Cortex of kidney (tissue), 1 donor: ENCODE measurements at places on chromosomes 13 and 19.

GRCh38 chr13:99582511-99582910 lies 81.2 kb downstream of the TM9SF2 start:
- no peak for DNase-seq

GRCh38 chr19:41997851-41998229 lies 3.8 kb upstream of the ATP1A3 start:
- no peak for DNase-seq

GRCh38 chr19:45746866-45747265 lies 13.6 kb downstream of the MEIOSIN start:
- no peak for DNase-seq

GRCh38 chr13:90201676-90202460 lies 1145.6 kb upstream of the MIR17HG start:
- DNase-seq, result no peak

- no peak for DNase-seq
These were observed 12.3 kb downstream of the RUBCNL start for GRCh38 chr13:46374710-46375109.

DNA sequence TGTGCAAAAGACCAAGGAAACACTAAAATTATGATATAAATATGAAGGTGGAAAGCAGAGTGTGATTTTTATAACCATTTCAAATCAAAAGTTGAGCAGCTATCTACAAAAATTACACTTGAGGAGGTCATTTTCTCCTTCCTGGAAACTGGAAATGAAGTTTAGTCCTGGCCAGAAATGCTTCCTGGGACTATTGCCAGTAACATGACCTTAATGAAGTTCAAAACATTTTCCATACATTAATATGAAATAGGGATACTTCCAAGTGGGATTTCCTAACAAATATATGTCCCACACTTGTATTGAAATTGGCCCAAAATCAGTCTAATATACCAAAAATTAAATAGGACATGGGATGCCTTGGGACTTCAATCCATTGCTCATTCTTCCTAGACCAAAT lies 1556.8 kb upstream of the MIR17HG start:
- DNase-seq, result no peak

- no peak for DNase-seq
These were observed 22.6 kb downstream of the ELF1 start for GRCh38 chr13:40996426-40997092.

DNA sequence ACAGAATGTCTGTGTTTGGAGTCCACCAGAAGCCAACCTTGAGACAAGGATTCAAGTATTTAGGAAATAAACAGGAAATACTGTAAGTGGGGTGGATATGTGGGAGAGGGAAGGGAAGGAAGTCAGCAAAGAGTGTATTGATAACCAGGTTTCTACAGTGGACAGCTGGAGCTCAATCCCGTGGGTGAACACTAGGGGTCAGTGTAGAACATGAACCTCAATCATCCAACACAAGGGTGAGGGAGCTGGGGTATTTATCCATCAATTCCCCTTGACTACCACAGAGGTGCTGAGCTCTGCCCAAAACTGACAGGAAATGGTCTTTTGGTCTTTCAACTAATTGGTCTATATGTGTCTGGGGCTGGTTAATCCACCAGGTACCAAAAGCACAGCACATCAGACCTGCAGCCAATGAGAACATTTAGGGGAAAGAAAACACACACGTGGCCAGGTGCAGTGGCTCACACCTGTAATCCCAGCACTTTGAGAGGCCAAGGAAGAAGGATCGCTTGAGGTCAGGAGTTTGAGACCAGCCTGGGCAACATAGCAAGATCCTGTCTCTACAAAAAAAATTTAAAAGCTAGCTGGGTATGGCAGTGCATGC lies 5.6 kb upstream of the SYDE1 start:
- no peak for DNase-seq

- no peak for DNase-seq
These were observed 5.8 kb downstream of the FTL start for GRCh38 chr19:48970923-48971395.

DNA sequence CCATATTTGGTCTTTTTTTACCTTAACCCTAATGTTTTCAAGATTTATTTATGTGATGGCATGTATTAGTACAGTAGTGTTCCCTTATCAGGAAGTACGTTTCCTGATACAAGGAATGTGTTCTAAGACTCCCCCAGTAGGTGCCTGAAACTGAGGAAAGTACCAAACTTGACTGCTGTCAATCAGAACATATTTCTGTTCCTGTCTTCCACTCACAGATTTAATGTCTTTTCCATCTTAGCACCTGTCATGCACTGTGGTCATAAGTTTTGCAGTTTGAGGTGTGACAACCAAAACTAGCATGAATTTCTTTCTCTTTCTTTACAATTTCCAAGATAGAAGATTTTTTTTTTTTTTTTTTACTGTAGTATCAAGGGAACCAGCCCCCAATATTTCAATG lies 62.9 kb downstream of the LMO7 start:
- DNase-seq, result no peak

DNA sequence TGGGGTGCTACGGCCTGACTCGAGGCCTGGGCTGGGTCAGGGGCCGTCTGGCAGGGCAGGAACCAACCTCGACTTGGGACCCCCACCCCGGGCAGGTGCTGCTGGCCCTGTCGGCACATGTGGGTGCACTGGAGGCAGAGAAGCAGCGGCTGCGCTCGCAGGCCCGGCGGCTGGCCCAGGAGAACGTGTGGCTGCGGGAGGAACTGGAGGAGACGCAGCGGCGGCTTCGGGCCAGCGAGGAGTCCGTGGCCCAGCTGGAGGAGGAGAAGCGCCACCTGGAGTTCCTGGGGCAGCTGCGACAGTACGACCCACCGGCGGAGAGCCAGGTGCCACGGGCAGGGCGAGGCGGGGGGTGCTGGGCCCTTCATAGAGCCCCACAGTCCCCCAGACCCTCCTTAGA lies 5.9 kb downstream of the KLC3 start:
- DNase-seq, result no peak

DNA sequence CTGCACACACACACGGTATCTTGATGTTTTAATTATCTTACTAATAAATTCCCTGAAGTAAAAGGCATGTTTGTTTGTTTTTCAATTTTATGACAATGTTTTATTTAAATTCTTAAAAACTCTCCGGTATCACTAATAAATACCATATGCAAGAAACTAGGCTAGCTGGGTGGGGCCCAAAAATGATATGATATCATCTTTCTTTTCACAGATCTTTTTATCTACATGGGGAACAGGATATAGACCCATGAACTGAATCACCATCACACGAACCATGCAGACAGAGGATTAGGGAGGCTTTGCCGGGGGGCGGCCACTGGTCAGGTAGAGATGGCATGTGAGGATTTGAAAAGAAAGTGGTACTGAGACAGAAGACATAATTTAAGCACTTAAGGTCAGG lies 266.4 kb downstream of the ENOX1 start:
- DNase-seq, result no peak

GRCh38 chr13:98576200-98576945 lies 534 bp downstream of the STK24 start:
- DNase-seq, result no peak

GRCh38 chr19:44718441-44719261 lies 19.7 kb downstream of the CEACAM16 start:
- DNase-seq, result no peak

DNA sequence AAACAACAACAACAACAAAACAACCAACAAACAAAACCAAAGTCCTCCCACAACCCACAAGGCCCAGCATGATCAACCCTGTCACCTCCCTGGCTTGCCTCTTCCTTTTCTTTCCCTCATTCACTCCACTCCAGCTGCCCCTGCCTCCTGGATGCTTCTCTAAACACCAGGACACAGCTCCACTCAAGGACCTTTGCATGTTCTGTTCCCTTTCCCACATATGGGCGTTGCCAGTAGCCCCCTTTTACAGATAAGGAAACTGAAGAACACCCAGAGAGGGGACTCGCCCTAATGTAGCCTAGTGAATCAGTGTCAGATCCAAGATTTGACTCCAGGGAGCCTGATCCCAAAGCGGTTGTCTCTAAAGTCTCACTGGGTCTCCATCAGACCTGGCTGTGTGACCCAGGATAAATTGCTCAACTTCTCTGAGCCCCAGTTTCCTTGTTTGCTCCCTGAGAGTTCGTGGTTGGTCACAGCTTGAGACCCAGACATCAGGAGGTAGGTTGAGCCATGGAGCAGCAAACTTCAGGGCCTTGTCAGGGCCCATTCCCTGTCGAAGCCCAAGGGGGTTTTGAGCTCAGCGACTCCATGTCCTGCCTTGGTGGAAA lies 3.0 kb upstream of the DOCK6 start:
- DNase-seq, result no peak

DNA sequence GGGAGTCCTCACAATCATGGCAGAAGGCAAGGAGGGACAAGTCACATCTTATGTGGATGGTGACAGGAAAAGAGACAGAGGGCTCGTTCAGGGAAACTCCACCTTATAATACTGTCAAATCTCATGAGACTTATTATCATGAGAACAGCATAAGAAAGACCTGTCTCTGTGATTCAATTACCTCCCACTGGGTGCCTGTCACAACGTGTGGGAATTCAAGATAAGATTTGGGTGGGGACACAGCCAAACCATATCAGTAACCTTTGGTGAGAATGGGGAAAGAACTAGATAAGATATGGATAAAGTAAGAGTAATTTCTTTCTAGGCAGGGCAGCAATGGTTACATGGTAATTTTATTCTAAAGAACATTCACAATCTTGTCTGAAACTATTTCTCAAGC lies 344.9 kb upstream of the KLF12 start:
- no peak for DNase-seq

DNA sequence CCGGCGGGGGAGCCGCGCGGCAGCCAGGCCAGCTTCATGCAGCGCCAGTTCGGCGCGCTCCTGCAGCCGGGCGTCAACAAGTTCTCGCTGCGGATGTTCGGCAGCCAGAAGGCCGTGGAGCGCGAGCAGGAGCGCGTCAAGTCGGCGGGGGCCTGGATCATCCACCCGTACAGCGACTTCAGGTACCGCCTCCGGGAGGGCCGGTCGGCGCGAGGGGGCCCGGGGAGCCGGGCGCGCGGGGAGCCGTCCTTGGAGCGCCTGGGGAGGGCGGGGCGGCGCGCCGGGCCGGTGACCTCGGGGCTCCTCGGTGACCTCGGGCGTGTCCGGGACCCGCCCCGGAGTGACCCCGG lies 690 bp downstream of the HCN2 start:
- no peak for DNase-seq

DNA sequence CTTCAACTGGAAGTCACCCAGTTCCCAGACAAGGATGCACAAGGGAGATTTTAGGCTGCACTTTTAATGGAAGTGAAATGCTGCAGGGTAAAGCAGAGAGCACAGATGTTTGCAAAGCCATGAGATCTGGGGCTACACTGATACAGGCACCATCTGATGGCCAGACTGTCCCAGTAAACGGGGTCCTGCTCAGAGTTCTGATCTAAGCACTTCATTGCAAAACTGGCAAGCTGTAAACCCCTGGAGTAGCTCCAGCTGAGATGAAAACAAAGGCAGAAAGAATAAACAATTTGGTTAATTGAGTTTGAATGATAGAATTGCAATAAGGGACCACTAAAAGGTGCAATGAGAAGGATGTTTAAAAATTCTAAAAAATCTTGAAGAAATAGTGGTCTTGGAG lies 197.1 kb downstream of the OXGR1 start:
- no peak for DNase-seq

DNA sequence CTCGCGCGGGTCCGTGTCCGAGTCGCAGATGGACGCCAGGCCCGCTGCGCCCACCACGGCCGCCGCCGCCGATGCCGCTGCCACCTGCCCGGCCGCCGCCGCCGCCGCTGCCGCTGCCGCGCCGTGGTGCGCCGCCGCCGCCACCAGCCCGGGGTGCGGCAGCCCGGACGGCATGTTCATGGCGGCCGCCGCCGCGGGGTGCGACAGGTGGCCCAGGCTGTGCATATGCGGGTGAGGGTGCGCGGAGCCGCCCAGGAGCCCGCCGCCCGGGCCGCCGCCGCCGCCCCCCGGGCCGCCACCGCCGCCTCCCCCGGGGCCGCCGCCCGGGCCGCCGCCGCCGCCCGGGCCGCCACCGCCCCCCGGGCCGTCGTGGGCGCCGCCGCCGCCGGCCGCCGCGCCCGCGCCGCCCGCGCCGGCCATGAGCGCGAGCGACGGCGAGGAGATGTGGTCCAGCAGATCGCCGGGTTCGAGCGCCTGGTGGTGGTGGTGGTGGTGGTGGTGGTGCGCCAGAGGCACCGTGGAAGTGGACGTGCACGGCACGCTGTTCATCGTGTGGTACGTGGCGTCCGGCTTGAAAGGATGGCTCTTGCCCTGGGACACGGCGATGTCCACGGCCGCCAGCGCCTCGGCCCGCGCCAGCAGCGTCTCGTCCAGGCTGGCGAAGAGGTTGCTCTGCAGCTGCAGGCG lies 1.3 kb downstream of the POU4F1 start:
- DNase-seq, result no peak

DNA sequence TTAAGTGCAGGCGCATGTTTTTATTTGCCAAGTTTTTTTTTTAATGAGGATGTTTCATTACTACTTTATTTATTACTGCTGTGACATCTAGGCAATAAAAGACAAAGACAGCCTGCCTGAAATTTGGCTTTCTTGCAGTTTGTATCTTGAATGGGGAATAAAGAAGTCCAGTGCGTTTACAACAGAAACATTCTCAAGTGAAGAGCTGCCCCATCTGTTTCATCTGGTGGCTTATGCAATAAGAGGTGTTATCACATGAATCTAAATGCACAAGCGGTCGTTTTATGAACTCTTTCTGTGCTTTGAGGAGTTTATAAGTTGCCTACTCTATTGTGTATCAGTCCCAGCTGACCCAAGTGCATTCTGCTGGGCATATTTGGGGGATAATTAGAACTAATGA lies 12.6 kb upstream of the MAB21L1 start:
- no peak for DNase-seq

DNA sequence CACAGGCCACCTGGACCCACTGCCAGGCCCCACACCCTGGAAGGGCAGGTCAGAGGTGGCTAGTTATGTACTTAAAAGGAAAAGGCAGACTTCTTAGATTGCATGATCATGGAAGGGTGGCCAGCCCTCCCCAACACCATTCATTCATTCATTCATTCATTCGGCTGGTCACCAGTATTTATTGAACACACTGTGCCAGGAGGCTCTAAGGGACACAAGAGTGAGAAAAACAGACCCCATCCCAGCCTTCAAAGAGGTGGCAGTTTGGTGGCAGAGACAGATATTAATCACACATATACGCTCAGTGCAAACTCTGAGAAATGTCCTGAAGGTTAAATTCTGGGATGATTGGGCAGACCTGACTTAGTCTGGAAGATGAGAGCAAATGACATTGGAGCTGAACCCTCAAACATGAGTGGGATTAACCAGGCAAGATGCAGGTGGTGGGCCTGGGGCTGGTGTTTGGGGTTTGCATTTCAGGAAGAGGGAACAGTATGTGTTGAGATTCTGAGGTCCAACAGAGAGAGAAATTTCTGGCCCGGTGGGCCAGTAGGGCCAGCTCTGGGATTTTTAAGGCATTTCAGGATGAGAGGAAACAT lies 147.5 kb downstream of the ZNF536 start:
- no peak for DNase-seq
